ENCODE measurements at places on chromosomes 1 and 21. TPM values are rescaled to one million over a fixed set of nuclear protein-coding genes. Genes with fewer than 3 reads are reported as not detected.

MSH4 gene
- 0.37 TPM for polyA plus RNA-seq

HNRNPU gene
- polyA plus RNA-seq, result 175 TPM

CHD5 gene
- 0.10 TPM for polyA plus RNA-seq

CTSS gene
- 516 TPM for polyA plus RNA-seq

PLEKHA6 gene
- polyA plus RNA-seq, result 3.8 TPM

SETSIP gene
- polyA plus RNA-seq, result not detected
